Activated CD4-positive, alpha-beta T cell treated with anti-CD3 and anti-CD28 coated beads, Interleukin-10, Interleukin-2, amounts not matched to agents 100 ng/mL and 50 ng/mL, durations not matched to agents 16 hours and 8 hours (primary cell): ENCODE measurements at places on chromosomes 11 and 22.

GRCh38 chr22:49913446-49913845 is 4.8 kb downstream of the ALG12 start:
- no peak for DNase-seq

DNA sequence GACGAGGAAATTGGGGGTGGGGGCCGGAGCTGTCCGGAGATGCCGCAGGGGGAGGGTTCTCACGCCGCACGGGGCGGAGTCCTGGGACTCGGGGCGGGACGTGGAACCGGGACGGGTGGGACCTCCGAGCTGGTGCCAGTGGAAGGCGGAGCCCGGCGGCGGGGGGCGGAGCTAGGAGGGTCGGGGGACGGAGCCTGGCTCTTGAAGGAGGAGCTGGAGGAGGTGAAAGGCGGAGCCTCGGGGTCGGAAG is 271 bp downstream of the FKBP2 start:
- peak; percentile 100 for DNase-seq

DNA sequence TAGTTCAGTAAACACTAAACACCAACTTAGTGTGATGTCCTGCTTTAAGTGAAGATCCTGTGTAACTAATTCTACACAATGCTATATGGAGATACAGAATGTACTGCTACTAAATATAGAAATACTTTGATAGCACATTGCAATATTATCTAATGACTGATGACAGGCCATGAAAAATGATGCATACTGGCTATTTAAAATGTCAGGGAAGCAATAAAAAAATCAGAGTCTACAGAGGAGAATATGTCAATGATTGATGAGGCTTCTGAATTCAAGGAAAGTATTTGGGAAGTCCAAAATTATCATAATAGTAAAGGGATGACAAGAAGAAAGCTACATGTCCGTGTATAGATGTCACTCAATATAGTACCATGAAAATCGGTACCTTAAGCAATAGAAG is 55.3 kb downstream of the GUCY1A2 start:
- no peak for DNase-seq

GRCh38 chr11:63564056-63564774 is 1.0 kb upstream of the PLAAT2 start:
- peak; percentile 85 for DNase-seq

DNA sequence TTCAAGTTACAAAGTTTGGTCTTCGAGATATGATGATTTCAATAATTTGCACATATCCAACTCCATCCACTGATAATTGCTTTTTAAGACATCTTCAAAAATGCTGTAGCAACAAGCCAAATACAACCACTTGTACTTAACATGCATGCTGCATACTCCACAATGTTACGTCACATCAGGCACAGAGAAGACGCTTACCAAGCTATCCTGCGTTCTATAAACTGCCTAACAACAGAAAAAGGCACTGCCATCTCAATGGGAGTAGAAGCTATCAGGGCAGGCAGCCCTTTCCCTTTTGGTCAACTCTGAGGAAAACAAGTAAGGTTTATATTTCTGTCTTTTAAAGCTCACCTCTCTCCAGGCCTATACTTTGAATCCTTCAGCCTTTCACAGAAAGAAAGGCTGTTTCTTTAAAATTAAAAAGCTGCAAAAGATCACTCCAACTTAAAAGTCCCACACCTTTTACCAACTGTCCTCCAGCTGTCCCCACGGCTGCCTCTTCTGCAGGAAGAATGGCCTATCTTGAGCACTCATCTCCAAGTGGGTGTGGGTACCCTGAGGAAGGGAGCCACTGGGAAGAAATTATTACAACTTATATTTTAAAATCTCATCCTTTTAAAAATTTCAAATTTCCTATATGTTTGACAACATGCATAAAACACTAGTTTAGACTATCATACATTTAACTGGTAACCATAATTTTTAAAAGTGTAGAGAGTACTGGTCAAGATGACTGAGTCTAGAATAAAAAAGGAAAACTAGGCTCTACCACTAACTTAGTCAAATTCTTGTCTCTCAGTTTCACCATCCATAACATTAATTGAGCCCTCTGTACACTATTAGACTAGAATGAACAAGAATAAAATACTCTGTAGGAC is 14.5 kb downstream of the PHF21A start:
- no peak for DNase-seq

DNA sequence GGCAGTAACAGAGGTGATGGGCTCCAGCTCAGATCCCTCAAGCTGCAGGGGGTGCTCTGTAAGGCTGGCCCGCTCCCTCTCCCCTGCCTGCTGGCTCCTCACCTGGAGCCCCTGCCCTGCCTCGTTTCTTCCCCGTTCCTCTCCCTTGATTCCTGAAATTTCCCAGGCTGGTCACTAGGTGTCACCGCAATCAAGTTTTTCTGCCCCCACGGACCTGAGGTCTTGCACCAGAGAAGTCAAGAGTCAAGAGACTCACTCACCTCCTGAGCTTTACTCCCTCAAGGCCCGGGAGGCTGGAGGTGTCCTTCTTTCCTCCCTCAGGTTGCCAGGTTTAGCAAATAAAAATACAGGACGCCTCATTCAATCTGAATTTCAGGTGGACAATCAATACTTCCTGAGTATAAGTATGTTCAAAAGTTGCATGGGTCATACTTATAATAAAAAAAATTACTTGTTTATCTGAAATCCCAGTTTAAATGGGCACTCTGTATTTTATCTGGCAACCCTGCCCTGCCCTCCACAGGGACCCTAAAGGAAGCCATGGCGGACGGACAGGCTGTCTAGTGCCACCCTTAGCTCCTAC is 69.2 kb downstream of the SCUBE1 start:
- peak; percentile 69 for DNase-seq

GRCh38 chr11:261624-262023 is 16.6 kb upstream of the NLRP6 start:
- no peak for DNase-seq

DNA sequence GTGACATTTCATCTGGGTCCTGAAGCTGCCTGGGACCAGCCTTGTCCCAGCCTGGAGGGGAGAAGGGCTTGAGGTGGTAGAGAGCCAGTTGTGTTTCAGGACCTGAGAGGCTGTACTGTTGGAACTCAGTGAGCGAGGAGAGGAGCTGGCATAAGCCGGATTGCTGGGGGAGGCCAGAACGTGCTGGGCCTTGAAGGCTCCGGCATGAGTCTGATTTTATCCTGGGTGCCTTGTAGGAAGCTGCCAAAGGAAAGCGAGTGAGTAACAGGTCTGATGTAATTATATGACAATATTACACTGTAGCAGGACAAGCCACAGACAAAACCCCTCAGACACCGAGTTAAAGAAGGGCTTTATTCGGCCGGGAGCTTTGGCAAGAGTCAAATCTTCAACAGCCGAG is 17.2 kb downstream of the AP2A2 start:
- no peak for DNase-seq

DNA sequence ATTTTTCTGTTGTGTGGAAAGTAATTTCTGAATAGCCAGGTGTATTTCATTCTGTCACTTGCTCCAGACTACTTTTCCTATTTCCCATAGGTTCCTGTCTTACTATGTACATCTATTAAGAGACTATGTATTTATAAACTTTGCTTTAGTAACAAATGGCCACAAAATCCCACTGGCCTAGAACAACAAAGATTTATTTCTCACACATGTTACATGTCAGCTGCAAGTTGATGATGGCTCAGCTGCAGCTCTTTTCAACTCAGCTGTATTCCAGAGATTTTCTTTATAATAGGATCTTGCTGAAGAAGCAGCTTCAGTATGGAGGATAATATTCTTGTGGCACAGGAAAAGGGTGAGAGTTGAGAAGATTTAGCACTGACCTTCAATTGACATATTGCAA is 539.6 kb upstream of the LRRC4C start:
- no peak for DNase-seq

DNA sequence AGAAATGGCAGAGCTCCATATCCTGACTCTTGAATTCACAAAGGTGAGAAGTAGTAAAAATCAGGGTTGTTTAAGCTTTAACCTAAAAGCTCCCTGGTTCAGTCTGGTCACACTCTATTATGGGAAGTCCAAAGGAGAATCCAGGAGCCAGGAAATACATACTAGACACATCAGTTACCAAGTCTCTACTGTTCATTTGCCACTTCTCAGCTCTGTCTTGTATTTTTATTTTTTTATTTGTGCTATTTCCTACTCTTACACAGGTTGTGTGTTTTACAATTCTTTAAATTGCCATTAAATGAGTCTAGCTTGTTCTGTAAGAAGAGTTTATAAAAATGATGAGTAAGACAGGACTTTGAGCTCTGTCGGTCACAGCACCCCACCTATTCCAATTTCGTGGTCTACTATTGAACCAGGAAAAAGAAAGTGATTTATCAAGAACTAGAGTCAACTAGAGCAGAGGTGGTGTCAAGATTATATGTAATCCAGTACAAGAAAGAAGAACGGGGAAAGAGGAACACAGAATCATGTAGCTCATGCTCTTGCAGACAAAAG is 9.7 kb downstream of the MS4A12 start:
- DNase-seq: no peak

DNA sequence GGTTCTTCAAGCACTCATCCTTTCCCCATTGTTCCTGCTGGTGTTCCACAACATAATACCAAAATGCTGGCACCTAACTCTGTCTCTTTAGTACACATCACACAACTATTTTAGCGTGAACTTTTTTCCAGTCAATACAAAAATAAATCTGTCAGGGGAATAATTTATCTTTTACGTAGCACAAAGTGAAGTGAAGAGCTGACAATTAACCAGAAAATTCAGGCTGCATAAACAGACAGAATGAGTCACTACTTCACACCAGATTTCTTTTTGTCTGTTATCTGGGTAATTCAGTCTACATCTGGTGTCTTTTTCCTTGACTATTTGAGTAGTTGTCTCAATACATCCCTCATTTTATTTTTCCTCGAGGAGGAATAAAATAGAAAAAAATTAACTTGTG is 7.9 kb upstream of the ETS1 start:
- no peak for DNase-seq

DNA sequence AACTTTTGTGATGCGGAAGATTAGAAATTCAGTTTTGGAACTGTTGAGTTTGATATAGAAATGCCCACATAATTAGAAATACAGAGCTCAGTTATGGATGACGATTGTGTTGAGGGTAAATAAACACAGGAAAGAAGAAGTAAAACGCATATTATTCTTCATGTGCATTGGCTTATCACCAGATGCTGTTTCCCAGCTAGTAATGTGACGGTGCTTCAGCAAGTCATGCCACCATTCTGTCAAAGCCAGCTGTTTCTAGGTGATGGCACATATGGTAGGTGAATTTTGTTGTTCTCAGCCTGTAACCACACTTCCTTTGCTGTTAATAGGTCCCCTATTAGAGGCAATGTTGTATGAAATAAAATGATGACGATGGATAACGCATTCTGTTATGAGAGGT is 68.9 kb downstream of the C11orf65 start:
- DNase-seq: no peak

- peak; percentile 18 for DNase-seq
Measured at GRCh38 chr11:106156290-106156937, 79.0 kb downstream of the AASDHPPT start.

GRCh38 chr11:95363164-95363563 is 132.2 kb upstream of the SESN3 start:
- DNase-seq: no peak

DNA sequence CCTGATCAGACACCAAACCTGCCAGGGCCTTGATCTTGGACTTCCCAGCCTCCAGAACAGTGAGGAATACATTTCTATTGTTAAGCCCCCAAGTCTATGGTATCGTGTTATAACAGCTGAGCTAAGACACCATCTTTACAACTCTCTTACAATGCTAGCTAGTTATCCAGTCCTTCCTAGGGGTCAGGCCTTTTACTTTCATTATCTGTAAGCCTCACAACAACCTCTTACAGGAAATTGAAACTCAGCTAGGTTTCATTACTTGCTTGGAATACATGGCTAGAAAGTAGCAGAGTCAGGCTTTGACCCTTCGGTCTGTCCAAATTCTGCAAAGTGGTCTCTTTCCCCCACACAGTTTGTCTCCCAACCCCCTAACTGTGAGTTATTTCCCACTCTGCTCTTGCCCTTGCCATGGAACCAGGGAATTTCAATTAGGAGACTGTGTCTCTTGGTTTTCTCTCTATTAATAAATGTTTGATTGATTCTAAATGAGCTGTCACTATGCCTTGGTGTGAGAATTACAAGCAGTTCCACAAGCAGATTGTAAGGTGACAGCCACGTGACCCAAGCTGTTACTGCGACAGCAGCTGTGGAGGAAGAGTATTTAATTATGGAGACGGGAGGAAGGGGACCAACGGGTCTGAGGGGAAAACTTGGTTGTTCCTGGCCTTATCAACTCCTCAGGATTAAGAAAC is 38.4 kb upstream of the CLMP start:
- DNase-seq: peak; percentile 55

DNA sequence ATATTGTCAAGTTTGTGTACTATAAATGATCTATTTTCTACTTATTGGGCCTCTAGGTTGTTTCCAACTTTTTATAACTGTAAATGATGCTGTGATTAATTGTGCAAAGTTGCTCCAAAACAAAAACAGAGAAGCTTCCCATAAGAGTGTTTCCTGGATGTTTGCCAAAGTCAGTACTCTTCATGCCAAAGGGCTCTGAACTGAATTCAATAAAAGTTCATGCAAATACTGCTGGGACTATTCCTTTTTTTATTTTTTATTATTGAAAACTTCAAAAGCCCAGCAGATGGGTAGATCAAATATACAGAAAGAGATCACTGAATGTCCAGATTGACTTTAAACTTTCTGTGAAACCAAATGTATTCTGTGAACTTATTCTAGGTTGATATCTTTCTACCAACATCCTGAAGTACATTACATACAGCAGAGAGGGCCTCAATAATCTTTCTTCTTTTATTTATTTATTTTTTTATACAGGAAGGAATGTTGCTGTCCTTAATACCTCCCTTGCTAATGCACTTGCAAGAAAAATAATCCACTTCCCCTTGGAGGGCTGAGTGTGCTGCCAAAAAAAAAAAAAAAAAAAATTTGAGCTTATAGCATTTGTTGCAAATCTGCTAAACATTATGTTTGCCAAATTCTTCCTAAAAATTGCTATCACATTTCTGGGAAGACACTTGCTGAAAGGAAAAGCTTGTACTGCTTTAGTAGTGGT is 53.0 kb downstream of the CTSC start:
- DNase-seq: no peak

- DNase-seq: no peak
Measured at GRCh38 chr11:7600205-7600775, 73.0 kb downstream of the CYB5R2 start.

- no peak for DNase-seq
Measured at GRCh38 chr22:43477966-43478365, 66.2 kb downstream of the MPPED1 start.

GRCh38 chr11:126833065-126833464 is 167.5 kb downstream of the KIRREL3 start:
- DNase-seq: no peak

DNA sequence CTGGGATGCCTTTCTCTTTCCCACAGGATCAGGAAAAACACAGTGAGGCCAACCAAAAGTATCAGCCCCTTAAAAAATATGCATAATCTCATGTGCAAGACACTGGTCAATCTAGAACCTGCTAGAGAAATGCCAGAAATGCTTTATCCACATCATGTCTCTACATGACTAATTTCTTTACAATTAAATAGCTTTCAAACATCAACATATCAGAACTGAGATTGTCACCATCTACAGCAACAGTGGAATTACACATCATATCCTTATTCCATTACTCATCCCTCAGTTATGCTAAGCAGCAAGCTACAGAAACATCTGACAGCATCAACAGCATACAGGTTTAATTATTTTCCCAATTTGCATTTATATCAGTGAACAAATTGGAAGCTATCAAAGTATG is 78.8 kb downstream of the DDIAS start:
- peak; percentile 70 for DNase-seq

- no peak for DNase-seq
Measured at GRCh38 chr11:96026310-96026709, 102.4 kb upstream of the MTMR2 start.

GRCh38 chr11:37182031-37182430 is 584.0 kb upstream of the RAG2 start:
- no peak for DNase-seq
